ENCODE measurements at places on chromosomes 12 and 14.
A peak's percentile ranks its signal among the peaks of the same experiment; 100 is the strongest.

DNA sequence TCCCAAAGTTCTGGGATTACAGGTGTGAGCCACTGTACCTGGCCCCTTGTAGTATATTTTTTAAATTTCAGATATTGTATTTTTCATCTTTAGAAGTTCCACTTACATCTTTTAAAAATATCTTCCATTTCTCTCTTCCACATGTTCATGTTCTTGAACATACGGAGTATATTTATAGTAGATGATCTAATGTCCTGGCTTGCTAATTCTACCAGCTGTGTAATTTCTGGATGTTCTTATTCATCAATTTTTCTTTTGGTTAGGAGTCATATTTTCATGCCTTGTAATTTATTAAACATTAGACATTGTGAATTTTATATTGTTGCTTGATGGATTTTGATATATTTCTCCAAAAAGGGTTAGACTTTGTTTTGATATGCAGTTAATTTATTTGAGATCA is 30.8 kb downstream of the NTN4 start:
- DNase-seq: no peak

DNA sequence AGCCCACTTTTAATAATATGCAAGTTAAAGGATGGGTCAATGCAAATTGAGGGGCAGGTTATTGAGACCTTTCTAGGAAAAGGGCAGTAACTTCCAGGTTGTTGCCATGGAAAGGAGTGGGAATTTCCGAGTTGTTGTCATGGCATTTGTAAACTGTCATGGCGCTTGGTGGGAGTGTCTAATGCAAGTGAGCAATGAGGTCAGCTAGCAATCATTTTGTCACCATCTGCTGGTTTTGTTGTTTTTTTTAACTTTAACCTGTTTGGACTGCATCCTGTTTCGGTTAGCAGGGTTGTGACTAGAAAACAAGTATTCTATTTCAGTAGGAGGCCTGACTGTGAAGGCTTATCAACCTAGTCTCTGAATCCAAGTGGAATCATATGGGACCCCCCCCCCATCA is 85.8 kb upstream of the TSPAN11 start:
- DNase-seq: no peak

DNA sequence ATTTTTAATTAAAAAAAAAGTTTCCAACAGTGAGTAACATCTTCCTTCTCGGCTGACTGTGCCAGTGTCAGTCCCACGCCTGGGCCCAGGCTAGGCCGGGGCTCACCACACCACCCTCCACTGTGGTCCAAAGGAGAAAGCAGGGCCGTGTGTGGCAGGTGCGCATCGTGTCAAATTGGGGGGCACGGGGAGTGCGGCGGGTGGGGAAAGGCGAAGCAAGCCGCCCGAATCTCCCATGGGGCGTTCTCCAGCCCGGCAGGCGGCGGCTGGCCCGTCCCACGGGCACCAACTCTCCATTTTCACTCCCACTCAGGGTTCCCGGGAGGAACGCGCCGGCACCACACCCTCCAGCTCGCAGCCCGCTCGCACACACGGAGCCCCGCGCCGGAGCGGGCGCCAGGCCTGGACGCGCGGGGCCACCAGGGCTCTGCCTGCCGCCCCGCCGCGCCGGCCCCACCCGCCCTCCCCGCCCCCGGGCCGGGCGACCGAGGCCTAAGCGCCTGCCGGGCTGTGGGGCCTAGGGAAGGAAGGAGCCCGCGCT is 604 bp downstream of the EEA1 start:
- DNase-seq: peak; percentile 67

DNA sequence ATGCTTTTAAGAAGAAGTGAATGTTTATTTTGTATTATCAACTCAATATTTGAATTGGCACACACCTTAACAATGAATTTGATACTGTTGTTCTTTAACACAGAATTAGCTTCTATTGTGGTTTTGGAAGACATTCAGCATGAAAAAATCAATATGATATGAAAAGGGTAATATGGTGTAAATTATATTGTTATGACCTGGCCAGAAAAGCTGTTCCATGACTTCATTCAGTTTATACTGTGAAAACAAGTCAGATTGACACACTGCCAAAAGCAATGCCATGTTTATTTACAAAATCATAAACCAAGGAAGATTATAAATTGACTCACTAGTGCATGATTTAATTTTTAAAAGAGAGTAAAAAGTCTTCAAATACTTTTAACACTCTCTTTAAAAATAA is 851.4 kb upstream of the SEL1L start:
- no peak for DNase-seq

- no peak for DNase-seq
Measured at GRCh38 chr14:56115976-56116893, 2.0 kb upstream of the PELI2 start.

DNA sequence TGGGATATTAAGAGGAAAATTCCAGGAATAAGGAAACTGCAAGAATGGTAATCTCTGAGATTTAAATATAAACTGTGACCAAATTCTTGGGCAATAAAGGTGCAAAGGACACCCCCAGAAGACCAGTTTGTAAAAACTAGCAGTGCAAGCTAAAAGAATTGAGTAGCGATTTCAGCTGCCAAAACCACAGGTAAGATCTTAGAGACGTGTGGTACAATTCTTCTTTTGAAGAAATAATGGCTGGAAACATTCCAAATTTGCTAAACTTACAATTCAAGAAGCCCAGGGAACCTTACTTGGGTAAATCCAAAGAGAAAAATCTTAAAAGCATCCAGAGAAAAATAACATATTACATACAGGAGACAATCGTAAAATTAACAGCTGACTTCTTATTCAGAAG is 12.0 kb downstream of the CATSPERB start:
- DNase-seq: no peak

GRCh38 chr14:35281341-35281740 is 10.8 kb upstream of the PSMA6 start:
- no peak for DNase-seq

DNA sequence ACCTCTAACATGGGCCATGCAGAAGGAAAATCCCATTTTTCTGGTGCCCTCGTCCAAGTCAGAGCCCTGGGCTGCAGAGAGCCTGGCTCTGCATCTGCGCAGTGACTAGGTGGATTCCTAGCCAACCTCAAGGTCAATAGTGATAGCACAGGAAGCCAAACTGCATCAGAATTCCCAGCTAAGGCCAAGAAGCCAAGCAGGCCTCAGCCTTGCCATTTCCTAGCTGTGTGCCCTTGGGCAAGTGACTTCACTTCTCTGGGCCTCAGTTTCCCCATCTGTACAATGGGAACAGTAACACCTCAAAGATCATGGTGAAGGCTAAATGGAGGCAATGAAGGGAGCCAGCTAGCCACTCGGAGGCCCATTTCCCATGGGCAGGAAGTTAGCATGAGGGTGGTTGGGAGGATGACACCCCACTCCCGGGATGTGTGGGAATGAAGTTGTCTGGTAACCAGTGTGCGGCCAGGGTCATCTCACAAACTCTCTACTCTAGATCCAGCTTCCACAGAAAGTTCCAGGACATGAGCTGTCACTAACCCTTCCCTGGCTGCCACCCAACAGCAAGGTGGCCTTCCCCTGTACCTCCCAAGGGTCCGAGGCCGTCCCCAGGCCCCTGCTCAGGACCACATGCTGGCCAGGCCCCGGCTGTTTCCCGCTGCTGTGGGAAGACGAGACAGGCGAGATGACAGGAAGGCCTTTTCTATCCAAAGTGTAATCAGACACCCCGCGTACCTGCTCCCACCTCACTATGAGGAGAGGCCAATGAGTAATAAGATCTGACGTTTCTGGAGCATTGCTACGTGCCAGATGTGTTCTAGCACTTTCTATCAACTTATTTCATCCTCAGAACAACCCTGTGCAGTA is 125.7 kb downstream of the SCARB1 start:
- no peak for DNase-seq

GRCh38 chr14:37585971-37586796 is 8.9 kb downstream of the FOXA1 start:
- DNase-seq: no peak

- DNase-seq: no peak
Measured at GRCh38 chr14:43132441-43132840, 1374.6 kb downstream of the FSCB start.

- DNase-seq: no peak
Measured at GRCh38 chr12:38745601-38746000, 159.8 kb downstream of the CPNE8 start.

GRCh38 chr12:68495336-68496070 is 115.2 kb upstream of the RAP1B start:
- DNase-seq: no peak

- no peak for DNase-seq
Measured at GRCh38 chr12:118541934-118542333, 165.6 kb downstream of the SUDS3 start.

- DNase-seq: peak; percentile 63
Measured at GRCh38 chr12:47216150-47216677, 136.5 kb upstream of the AMIGO2 start.

DNA sequence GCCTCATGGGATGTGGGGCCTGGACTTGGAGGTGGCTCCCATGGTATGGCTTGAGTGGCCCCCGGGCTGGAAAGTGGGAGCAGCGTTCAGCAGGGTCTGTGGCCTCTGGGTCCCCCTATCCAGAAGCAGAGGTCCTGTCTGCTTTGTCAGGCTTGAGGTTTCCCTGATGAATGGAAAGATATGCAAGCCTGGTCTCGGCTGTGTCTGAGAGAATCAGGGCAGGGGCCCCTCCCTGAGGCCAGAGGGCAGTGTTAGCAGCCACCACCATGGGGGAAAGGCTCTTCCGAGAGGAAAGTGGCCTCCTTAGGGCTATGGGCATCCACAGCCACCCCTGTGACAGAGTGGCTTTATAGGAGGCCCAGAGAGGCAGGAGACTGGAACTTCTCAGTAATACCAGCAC is 128.2 kb downstream of the VRK1 start:
- no peak for DNase-seq

DNA sequence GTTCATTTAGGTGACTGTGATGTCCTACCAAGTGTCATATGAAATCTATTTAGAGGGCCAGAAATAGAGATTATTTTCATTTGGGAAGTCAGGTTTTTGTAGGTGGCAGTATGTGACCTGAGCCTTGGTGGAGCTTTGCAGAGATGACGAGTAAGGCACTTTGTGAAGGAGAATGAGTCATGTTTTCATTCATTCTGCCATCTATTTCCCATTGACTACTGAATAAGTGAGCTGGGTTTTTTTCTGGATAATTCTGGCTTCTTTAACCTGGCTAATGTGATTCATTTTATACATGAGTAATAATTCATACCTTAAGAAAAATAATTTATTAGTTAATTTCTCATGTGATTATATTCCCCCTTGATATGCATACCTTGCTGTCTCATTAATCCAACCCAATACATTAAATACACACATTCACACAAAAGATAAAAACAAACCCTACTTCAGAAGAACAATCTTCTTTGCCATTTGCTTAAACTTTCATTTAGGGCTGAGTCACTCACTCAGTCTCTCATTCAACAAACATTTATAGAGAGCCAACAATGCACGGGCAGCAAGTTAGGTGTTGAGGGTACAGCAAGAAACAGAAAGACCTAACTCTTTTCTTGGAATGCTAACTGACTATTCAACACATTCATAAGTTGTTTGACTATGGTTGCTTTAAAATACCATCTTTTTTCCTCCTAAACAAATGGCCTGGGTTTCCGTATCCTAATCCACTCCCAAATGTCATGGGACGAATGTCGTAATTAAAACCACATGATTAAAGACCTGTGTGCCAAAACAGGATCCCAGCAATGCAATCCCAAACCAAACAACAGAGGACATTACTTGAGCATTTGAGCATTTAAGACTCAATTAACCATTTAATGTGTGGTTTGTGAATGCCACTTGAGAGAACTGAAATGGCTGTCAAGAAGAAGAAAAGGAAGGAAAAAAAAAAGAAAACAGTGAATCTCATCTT is 78.0 kb downstream of the KITLG start:
- no peak for DNase-seq

- DNase-seq: no peak
Measured at GRCh38 chr12:41242603-41243002, 54.5 kb downstream of the PDZRN4 start.

DNA sequence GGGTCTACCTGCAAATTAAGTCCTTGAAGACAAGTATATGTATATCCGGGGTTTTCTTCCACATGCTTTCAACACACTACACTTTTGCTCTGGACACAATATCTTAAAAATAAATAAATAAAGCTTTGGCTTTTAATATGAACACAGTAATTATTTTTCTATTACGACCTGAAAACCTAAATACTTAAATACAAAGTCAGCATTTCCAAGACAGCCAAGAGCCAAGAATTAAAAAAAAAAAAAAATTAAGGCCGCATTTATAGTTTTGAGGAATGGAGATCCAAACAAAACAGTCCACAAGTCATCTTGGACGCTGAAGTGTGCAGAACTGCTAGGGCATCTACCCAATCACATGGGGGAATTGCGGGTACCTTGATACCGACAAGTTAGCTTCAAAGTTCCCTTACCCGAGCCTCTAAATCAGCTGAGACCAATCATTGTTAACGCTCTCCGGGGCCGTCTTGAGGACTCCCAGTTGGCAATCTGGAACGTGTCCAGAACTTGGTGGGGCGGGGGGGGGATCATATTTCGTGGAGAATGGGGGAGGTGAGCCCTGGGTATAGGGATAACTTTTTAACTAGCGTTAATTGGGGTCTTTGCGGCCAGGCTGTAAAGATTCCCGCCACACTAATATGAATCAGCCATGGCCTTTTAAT is 731 bp upstream of the PCNX4 start:
- DNase-seq: peak; percentile 8

DNA sequence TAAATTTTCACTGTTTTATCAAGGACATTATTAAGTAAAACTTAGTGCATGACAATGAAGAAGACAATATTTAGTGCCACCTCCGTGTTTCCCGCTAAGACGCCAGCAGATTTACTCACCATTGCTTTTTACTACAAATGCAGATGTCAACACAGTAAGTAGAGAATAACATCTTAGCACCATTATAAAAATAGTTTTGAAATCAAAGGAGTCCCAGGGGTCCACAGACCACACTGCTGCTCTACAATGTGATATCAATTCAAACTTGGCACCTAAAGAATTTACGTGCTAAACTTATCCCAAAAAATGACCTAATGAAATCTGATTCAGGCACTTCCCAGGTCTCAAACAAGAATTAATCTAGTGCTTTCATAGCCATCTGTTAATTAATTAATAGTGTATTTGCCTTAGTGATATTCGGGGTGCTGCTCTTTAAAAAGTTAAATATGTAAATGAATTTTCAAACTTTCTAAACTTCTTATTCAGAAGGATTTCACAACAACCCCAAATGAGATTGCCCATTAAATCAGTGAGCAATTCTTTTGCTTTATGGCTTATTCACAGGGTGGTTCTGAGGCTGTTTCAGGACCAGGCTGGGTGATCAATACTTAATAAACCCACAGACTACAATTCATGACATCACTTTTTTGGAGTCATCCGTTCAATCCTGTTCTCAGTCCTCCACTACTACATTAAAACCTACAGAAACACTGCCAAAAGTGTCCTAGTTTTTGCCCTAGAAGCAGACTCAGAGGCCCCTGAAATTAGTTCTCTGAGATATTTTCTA is 161.3 kb upstream of the LMNTD1 start:
- DNase-seq: no peak

DNA sequence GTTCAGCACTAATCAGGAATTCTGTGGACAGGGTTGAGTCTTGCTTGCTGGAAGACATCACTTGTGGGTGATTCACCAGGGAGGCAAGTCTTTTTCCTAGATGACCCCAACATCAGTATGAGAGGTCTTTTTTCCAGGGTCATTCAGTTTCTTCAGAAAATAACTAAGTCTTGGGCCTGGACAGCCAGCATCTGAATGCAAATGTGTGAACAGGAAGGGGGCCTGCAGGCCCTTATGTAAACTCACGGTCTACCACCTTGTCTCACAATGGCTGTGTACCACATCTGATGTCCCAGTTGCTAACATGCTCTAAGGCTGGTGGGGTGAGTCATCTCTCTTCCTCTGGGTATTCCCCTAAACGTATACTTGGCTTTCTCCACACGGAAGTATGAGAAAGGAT is 79.2 kb downstream of the HECTD4 start:
- DNase-seq: peak; percentile 53

- no peak for DNase-seq
Measured at GRCh38 chr12:122467983-122468382, 32.7 kb downstream of the ZCCHC8 start.
